ENCODE measurements at places on chromosomes 5 and 9.

- DNase-seq: no peak
These were observed 314.5 kb downstream of the ADGRV1 start for GRCh38 chr5:90873033-90873517.

GRCh38 chr9:136484153-136485048 lies 1.6 kb upstream of the SEC16A start:
- peak; percentile 14 for DNase-seq

DNA sequence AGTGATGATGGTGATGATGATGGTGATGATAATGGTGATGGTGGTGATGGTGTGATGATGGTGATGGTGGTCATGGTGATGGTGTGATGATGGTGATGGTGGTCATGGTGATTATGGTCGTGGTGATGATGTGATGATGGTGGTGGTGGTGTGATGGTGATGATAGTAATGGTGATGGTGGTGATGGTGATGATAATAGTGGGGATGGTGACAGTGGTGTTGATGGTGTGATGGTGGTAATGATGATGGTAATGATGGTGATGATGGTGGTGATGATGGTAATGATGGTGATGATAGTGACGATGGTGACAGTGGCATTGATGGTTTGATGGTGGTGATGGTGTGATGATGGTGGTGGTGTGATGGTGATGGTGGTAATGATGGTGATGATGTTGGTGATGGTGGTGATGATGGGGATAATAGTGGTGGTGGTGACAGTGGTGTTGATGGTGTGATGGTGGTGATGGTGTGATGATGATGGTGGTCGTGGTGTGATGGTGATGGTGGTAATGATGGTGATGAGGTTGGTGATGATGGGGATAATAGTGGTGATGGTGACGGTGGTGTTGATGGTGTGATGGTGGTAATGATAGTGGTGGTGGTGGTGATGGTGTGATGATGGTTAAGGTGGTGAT lies 6.5 kb downstream of the STKLD1 start:
- DNase-seq: no peak

DNA sequence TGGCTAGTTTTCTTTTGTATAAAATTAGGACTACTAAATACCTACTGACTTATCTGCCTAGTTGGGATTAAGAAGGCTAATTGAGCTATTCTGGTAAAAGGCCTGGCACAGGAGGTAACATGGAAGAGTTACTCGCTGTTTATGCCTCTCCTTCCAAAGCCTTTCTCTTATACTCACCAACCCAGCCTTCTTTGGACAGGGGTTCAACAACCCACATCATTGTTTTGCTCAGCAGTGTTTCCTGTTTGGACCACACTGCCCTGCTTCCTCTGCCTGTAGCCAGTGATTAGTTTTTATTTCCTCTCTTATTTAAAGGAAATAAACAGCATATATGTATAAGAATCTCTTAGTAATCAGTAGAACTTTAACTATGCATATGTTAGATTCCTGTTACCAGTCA lies 85.1 kb upstream of the TLX3 start:
- no peak for DNase-seq

- DNase-seq: no peak
These were observed 55.3 kb downstream of the OR2K2 start for GRCh38 chr9:111274737-111275136.
